Stomach (tissue), 19 donors: ENCODE measurements at places on chromosomes 7 and 10. TPM values are rescaled to one million over a fixed set of nuclear protein-coding genes. Genes with fewer than 3 reads are reported as not detected.
A peak's percentile ranks its signal among the peaks of the same experiment; 100 is the strongest.

- DNase-seq = peak; percentile 41
- H3K27ac ChIP-seq = peak overlapping the region; percentile 53
- H3K4me3 ChIP-seq = peak overlapping the region; percentile 85
- H3K4me1 ChIP-seq = peaks cover 25% of the 10 kb centered on the region
- peaks cover 23% of the 10 kb centered on the region for H3K36me3 ChIP-seq
Observed at GRCh38 chr7:74083928-74084721, 521 bp downstream of the LIMK1 start.

DNA sequence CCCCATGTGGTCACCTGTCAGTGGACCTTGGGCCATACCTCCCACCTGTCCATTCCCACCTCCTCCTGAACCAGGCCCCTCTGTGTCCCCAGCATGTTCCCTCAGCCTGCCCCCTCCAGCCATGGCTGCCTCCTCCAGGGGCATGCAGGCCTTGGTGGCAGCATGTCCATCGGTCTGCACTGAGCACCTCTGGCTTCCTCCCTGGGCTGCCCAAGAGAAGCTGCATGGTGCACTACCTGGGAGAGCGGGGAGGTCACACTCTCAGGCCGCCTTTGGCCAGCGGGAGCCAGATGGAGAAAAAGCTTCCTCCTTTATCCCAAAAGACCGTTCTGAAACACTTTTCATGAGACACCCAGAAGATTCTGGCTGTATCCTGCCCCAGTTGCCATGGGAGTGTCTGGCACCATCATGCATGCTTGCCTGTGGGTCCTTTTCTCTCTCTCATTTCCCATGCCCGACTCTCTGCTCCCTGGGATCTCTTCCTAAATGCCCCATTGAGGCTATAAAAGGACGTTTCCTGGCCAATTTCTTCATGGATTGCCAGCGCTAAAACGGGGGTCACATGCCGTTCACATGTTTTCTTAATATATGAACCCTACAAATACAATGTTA, 45.5 kb upstream of the MGMT start:
- no peaks in the 10 kb centered on the region for H3K4me1 ChIP-seq
- no peaks in the 10 kb centered on the region for H3K27me3 ChIP-seq
- no peaks in the 10 kb centered on the region for H3K36me3 ChIP-seq
- H3K4me3 ChIP-seq = no peak overlapping the region
- H3K27ac ChIP-seq = no peak overlapping the region

- H3K27ac ChIP-seq = peak overlapping the region; percentile 58
- peaks cover 14% of the 10 kb centered on the region for H3K4me1 ChIP-seq
- H3K4me3 ChIP-seq = no peak overlapping the region
- H3K27me3 ChIP-seq = no peaks in the 10 kb centered on the region
- H3K36me3 ChIP-seq = no peaks in the 10 kb centered on the region
- DNase-seq = peak; percentile 38
Observed at GRCh38 chr7:139118234-139118804, 8.8 kb upstream of the ZC3HAV1 start.

DNA sequence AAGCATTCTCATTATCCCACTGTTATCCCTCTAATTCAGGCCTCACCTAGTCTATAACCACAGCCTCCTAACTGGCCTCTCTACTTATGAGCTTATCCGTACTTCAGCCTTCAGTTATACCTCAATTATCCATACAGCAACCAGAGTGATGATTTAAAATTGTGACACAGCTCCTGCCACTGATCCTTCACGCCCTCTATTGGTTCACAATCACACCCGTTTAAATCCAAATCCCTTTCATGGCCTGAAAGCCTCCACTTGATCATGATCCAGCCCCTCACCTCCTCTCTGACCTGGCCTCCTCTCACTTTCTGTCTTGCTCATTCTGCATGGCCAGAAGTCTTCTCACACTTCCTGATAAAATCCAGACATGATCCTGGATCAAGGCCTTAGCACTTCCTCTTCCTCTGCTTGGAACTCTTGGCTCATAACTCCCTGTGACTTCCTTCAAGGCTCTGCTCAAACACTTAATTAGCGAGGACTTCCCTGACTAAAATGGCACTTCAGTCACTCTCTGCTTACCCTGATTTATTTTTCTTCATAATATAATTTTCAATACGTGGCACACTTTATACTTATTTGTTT, 19.0 kb upstream of the TMEM26 start:
- H3K4me1 ChIP-seq = no peaks in the 10 kb centered on the region
- no peaks in the 10 kb centered on the region for H3K27me3 ChIP-seq
- no peak overlapping the region for H3K4me3 ChIP-seq
- no peak for DNase-seq
- H3K27ac ChIP-seq = no peak overlapping the region

INMT gene
- 6.4 TPM for total RNA-seq

- H3K4me1 ChIP-seq = no peaks in the 10 kb centered on the region
- no peaks in the 10 kb centered on the region for H3K27me3 ChIP-seq
- H3K36me3 ChIP-seq = no peaks in the 10 kb centered on the region
Observed at GRCh38 chr10:109343293-109343692, 580.0 kb downstream of the XPNPEP1 start.

TEX47 gene
- total RNA-seq = not detected

GRCh38 chr10:122894261-122894944, 15.0 kb upstream of the FAM24B start:
- DNase-seq = no peak
- H3K4me1 ChIP-seq = no peaks in the 10 kb centered on the region
- H3K4me3 ChIP-seq = no peak overlapping the region

DNA sequence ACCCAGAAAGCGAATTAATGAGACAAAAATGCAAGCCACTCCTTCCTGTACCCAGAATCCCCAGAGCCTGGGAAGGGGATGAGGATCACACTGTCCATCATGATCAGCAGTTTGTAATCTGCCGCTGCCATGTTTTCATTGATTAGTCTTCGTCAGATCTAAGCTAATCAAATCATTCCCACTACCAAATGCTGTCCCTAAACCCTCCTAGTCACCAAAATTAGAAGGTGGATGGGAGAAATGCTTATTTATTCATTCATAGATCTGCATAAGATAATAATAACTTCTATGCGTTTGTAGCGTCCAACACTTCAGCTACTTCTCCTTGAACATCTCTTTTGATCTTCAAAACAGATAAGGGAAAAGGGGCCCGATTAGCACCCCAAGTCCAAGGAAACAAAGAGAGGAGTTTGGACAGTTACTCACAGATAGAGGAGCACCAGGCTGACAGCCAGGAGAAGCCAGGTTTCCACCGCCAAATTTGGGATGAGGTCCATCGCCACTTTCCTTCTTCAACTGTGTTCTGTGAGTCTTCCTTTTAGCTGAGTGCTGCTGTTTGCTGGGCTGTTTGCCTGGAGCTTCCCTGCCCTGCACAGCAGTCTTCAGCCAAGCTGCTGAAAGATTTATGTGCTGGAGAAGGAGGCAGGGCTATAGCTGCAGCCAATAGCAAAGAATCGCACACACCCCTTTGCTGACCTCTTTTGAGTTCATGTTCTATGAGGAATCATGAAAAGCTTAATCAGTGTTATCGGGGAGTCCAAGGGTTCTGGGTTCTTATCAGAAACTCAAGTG, at the start of gene CYP3A5:
Gene CYP3A5, minus strand, starts transcription at position 597 of the 792 bp plus-strand sequence. Its CDS starts 100 bp downstream, at position 497.
- H3K27ac ChIP-seq = peak within 1 kb of the TSS; percentile 72
- no peaks in the 10 kb centered on the region for H3K4me1 ChIP-seq
- peak; percentile 80 for DNase-seq
- peak within 1 kb of the TSS; percentile 33 for H3K4me3 ChIP-seq
- H3K36me3 ChIP-seq = peaks cover 18% of the 10 kb centered on the region

SCRN1 gene
- total RNA-seq = 42.2 TPM

CALML3 gene
- not detected for total RNA-seq

- no peaks in the 10 kb centered on the region for H3K4me1 ChIP-seq
- no peaks in the 10 kb centered on the region for H3K36me3 ChIP-seq
- peak overlapping the region; percentile 73 for H3K27ac ChIP-seq
- H3K4me3 ChIP-seq = no peak overlapping the region
- no peak for DNase-seq
Observed at GRCh38 chr10:5400468-5401240, 4.0 kb downstream of the TUBAL3 start.

DNA sequence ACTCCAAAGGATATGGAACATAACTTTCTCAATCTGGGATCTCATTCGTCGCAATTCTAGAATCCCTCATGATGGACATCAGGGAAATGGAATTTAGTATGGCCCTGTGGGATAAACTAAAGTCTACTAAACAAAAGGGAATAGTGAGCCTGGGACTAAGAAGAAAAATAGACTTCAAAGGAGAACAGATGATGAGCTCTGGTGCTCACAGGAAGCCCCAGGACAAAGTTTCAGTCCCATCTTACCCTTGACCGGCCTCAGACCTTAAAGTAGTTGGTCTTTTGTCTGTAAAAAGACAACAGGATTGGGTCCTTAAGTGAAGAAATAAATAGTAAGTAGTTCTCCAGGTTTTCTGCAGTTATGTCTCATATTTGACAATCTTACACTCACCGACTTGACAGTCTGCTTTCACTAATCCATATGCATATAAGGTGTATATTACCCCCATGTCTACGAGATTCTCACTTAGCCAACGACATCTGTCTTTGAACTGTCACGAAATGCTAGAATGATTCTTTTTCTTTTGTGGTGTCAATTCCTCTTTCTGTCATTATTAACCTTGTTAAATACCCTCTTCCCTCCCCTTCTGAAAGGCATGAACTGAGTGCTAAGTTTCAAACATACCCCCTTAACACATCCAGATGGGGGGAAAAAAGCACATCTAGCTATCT, 10.9 kb upstream of the IKZF1 start:
- no peaks in the 10 kb centered on the region for H3K4me1 ChIP-seq
- H3K27me3 ChIP-seq = no peaks in the 10 kb centered on the region
- no peak overlapping the region for H3K27ac ChIP-seq
- no peak for DNase-seq

PRKCQ gene
- total RNA-seq = 5.1 TPM

GRCh38 chr10:51860257-51860656, 160.9 kb upstream of the CSTF2T start:
- H3K27ac ChIP-seq = no peak overlapping the region
- no peaks in the 10 kb centered on the region for H3K36me3 ChIP-seq
- H3K4me1 ChIP-seq = peaks cover 2% of the 10 kb centered on the region
- DNase-seq = peak; percentile 13
- no peaks in the 10 kb centered on the region for H3K27me3 ChIP-seq

DNA sequence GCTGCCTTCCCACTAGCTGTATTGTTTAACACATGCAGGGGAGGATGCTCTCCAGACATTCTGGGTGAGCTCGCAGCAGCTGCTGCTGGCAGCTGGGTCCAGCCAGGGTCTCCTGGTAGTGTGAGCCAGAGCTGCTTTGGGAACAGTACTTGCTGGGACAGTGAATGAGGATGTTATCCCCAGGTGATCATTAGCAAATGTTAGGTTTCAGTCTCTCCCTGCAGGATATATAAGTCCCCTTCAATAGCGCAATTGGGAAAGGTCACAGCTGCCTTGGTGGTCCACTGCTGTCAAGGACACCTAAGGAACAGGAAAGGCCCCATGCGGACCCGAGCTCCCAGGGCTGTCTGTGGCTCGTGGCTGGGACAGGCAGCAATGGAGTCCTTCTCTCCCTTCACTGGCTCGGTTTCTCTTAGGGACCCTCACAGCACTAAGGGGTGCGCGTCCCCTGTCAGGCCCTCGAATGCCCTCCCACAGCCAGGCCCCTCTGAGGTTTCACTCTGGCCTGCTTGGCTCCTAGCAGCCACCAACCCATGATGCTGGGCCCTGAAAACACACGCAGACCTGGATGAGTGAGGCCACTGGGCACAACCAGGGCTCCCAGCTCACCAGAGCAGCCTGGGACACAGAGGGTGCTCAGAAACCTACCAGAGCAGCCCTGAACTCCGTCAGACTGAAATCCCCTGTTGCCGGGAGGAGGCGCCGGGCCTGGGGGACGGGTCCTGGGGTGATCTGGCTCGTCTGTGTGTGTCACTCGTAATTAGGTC, 173.0 kb upstream of the LANCL2 start:
- H3K4me3 ChIP-seq = no peak overlapping the region
- H3K27ac ChIP-seq = peak overlapping the region; percentile 46
- H3K27me3 ChIP-seq = no peaks in the 10 kb centered on the region
- H3K4me1 ChIP-seq = peaks cover 20% of the 10 kb centered on the region
- peaks cover 4% of the 10 kb centered on the region for H3K36me3 ChIP-seq

EN2 gene
- not detected for total RNA-seq

DNA sequence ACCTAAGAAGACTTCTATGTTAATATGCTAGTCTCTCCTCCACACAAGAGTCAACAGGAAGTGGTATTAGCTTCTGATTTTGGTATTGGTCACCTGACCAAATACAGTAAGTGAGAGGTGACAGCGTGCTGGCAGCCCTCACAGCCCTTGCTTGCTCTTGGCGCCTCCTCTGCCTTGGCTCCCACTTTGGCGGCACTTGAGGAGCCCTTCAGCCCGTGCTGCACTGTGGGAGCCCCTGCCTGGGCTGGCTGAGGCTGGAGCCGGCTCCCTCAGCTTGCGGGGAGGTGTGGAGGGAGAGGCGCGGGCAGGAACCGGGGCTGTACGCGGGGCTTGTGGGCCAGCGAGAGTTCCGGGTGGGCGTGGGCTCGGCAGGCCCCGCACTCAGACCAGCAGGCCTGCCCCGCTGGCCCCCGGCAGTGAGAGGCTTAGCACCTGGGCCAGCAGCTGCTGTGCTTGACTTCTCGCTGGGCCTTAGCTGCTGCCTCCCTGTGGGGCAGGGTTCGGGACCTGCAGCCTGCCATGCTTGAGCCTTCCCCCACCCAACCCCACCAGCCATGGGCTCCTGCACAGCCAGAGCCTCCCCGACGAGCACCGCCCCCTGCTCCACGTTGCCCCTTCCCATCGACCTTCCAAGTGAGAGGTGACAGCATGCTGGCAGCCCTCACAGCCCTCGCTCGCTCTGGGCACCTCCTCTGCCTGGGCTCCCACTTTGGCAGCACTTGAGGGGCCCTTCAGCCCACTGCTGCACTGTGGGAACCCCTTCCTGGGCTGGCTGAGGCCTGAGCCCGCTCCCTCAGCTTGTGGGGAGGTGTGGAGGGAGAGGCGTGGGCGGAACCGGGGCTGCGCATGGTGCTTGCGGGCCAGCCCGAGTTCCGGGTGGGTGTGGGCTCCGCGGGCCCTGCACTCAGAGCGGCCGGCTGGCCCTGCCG, 4.2 kb upstream of the ACSL5 start:
- no peak overlapping the region for H3K4me3 ChIP-seq
- no peak for DNase-seq
- H3K27me3 ChIP-seq = no peaks in the 10 kb centered on the region
- no peaks in the 10 kb centered on the region for H3K36me3 ChIP-seq
- H3K27ac ChIP-seq = no peak overlapping the region
- H3K4me1 ChIP-seq = peaks cover 8% of the 10 kb centered on the region
